ENCODE measurements at places on chromosomes 7 and 10.

GRCh38 chr7:129479831-129480230 is 22.5 kb upstream of the SMKR1 start:
- DNase-seq: no peak

DNA sequence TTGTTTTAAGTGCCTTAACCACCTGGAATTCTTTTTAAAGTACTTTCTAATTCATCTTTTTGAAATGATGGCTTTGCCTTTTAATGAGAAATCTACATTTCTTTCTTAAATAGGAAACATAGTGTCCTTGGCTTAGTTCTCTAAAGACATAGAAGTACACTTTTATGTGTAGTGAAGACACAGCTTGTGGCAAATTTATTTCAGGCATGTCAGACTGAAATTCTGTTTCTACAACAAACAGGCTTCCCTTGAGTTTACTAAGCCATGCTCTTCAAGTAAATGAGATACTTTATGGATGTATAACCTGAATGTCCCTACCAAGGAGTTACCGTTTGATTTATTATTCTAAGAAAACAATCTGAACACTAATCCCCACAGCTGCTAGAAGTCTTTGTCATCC is 136.9 kb upstream of the MAGI2 start:
- DNase-seq: no peak

DNA sequence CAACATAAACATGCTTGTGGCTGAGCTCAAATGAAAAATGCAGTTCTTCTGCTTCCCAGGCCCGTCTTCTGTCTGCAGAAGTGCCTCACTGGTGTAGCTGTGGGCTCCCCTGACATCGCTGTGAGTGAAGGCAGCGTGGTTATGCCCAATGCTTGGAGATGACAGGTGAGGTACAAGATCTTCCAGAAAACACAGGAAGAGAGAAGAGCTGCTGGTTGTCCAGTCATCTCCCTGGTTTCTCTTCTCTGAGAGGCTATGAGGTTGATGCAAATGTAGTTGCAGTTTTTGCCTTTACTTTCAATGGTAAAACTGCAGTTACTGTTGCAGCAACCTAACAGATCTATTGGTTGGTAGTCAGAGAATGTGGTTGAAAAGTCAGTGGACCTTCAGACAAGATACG is 223.6 kb downstream of the GATA3 start:
- no peak for DNase-seq

DNA sequence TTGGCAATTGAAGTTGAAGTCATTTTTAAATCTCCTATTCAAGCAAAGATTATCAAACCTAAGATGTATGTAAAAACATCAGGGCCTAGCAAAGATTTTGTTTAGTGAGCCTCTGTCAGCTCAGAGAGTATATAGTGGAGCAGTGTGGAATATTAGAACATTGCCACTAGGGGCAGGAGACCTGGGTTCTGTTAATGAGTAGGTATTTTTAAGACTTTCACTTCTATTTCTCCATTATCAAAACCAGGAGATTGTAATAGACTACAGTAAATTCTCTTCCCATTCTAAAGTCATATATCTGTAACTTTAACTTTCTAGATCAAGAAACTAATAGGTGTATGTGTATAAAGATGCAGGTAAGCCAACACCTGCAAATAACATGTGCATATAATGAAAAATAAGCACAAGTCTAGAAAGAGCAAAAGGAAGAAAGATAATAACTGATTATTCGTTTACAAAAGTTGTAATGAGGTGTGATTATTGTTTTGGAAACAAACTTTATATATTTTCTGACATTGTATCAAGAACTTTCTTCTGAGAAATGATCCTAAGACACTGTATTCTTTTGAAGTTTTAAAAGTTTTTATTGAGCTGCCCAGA is 64.4 kb downstream of the KCND2 start:
- DNase-seq: no peak

DNA sequence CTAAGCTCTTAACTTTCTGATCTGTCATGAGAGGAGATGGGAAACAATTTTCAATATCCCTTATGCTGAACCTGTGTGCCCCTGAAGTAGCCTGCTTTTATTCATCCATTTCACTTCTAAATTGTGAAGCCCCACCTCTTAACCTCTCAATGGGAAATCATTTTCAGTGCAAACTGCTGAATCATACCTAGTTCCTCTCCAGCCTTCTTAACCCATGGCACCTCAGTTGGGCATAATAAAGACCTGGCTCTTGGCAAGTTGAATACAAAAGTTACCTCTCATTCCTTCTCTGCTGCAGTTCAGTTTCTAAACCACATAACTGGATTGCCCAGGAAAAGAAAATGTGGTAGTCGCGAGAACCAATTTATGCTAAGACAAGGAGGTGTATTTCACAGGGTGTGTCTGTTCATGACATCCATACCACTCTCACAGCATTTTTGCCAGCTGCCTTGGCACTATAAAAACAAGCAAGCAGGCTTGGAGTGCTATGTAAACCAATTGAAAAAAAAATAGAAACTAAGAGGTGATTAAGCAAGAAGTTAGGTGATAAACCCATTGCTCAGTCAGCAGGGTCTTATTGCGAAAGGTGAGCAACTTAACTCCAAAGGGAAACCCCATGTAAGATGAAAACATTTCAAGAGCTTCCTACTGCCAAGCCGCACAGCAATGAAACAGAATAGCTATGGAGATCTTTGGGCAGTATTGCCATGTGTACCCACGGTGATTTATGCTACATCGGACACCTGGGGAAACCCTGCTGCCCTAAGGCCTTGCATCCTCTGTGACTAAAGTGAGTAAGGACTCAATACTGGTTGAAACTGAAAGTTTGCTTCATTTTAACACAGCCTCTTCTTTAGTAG is 57.0 kb upstream of the DKK1 start:
- DNase-seq: no peak

DNA sequence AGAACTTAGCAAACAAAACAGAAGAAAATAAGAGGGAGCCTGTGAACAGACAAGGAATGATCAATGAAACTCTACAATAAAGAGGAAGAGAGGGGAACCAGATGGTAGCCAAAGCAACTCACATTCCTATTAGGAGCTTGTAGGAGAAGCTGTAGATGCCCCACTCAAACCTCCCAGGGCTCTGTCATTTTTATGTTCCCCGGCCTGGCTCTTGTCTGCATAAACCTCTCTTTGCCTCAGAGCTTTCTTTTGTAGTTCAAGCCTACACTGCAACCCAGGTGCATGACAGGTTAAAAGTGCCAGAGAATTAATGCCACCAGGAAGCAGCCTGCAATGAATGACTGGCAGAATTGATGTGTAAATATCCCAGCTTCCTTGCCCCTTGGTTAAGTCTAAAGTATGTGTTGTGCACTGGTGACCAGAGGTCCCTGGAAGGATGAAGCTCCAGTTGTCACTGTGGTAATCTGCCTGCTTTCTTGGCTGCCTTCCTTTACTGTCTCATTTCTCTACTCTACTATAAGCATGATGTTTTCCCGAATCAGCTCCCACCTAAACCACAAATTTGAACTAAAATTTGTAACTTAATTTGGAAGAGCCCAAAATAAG is 40.4 kb downstream of the HDAC9 start:
- DNase-seq: no peak

DNA sequence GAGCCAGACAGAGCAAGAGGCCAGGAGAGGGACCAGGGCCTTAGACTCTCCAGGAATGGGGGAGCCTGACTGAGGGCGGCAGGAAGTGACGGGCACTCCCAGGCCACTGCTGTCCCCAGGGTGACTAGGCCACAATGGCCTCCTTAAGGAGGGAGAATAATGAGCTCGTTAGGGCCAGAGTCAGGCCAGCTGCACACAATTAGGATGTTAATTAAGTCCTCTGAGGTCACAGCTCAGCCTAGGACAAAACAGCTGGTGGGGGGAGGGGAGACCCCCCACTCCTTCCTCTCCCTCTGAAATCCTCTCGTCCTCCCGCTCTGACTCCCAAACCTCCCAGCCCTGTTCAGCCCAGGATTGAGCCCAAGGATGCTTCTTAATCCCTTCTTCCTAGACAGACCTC is 143.0 kb downstream of the NEURL1 start:
- no peak for DNase-seq

DNA sequence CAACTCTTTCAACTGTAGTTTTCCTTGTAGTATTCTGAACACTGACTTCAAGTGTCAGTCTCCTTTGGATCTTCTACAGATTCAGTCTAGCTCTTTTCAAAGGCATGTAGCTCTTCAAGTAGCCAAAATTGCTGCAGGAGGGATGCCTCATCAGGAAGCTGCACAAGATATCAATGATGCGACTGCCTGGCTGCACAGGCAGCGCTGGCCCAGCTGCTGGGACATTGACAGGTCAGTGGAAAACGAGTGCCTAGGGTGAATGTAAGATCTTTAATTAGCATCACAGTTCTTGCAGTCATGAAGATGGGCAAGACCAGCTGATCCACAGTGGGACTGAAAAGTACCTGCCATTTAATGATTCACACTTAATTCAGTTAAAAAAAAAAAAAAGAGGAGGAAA is 167.6 kb downstream of the ANK3 start:
- no peak for DNase-seq

- no peak for DNase-seq
Observed at GRCh38 chr7:107172276-107173032, 3.7 kb downstream of the HBP1 start.

- DNase-seq: no peak
Observed at GRCh38 chr7:36408589-36408988, 18.9 kb downstream of the ANLN start.

DNA sequence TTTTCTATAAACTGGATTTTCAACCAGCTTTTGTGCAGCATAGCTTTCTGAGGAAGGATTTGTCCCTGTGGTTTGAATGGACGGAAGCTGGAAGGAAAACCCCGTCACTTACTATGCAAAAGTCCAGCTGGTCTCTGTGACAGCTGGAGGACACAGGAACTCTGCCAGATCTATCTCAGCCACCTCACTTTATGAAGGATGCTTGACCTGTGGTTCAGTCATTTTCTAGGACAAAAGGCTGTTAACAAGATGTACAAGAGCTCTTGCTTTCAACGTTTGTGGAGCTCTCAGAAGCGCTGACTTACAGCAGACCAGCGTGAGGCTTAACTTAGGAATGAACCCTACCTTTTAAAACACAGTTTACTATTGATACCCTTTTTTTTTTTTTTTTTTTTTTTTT is 90.8 kb downstream of the CREM start:
- no peak for DNase-seq

GRCh38 chr10:46306516-46307184 is 19.9 kb downstream of the ANTXRL start:
- DNase-seq: no peak

DNA sequence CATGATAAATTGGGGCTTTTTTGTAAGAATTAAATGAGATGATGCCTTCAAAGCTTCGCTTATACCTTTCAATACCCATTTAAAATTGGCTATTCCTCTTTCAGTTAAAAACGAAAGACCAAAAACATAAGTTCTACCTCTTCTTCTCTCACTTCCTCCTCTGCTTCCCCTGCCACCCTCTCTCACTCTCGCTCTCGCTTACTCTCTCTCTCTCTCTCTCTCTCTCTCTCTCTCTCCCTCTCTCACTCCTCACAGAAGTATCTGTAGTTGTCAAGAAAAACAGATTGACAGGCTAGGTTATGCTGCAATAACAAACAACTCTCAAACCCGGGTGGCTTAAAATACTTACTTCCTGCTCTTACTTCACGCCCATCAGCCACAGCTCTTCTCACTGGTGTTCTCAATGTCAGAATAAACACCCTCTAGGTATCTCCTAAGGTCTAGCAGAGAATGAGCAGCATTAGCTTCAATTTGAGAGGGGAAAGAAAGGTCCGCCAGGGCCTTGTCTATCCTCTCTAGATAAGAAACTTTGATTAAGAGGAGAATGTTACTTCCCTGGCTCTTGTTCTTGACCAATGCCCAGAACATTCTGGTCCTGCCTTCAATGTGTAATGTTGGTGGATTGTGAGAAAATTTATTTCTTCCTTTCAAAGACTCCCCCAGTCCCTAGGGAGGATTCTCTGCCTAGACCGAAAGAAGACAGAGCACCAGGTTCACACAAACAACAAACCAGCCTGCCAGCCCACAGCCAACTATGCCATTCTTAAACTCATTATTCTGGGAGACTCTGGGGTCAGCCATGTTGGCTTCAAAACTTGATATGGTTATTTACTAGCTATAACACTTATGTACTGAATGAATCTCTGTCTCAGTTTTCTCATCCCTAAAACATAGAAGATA is 1028.7 kb downstream of the XPNPEP1 start:
- no peak for DNase-seq

- DNase-seq: no peak
Observed at GRCh38 chr10:132486539-132487121, 51.0 kb upstream of the INPP5A start.

DNA sequence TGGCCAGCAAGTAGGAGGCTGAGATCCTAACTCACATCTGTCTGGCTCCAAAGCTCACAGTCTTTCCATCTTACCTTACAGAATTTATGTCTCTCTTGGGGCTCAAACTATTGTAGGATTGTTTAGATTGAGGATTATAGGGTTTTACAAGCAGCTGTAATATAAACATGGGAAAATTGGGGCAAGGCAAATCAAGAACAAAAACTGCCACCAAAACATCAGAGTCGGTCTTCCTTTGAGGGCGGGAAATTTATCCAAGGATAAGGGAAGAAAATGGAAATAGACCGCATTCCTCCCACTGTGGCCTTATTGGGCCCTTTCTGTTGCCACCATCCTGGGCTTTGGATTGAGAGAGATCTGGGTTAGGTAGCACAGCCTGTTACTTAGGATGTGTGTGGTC is 22.5 kb downstream of the RBM20 start:
- no peak for DNase-seq

DNA sequence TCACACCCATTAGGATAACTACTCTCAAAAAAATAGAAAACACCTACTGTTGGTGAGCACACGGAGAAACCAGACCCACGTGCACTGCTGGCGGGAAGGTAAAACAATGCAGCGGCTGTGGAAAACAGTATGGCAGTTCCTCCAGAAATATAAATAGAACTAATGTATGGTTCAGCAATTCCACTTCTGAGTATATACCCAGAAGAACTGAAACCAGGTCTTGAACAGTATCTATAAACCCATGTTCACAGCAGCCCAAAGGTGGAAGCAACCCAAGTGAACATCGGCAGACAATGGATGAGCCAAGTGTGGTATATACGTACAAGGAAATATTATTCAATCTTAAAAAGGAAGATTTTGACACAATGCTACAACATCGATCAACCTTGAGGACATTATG is 164.7 kb downstream of the ZMYND11 start:
- no peak for DNase-seq

GRCh38 chr7:332646-333392 is 42.8 kb downstream of the FOXL3 start:
- no peak for DNase-seq

DNA sequence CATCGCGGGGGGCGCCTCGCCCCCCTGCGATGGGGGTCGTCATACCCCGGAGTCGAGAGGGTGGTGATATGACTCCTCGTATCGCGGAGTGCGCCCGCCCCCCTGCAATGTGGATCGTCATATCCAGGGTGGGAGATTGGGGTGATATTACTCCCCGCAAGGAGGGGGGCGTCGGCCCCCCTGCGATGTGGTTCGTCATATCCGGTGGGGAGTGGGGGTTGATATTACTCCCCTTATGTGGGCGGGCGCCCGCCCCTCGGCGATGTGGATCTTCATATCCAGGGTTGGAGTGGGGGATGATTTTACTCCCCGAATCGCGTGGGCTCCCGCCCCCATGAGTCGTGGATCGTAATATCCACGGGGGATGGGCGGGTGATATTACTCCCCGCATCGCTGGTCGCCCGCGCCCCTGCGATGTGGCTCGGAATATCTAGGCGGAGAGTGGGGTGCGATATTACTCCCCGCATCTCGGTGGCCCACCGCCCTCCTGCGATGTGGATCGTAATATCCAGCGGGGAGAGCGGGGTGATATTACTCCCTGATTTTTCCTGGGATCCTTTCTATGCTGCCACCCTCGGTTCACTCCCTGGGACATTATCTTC is 36.9 kb downstream of the MEIG1 start:
- no peak for DNase-seq

- no peak for DNase-seq
Observed at GRCh38 chr10:11275651-11276050, 258.0 kb downstream of the CELF2 start.

GRCh38 chr10:90837486-90837885 is 20.4 kb downstream of the HTR7 start:
- DNase-seq: no peak

Data from GOT3 (cell line).